Transverse colon (tissue), 4 donors: ENCODE measurements at places on chromosomes 4 and X. TPM values are rescaled to one million over a fixed set of nuclear protein-coding genes. Genes with fewer than 3 reads are reported as not detected.

Gene MAGEA1
- not detected for total RNA-seq

Gene POF1B
- total RNA-seq: 130 TPM

DNA sequence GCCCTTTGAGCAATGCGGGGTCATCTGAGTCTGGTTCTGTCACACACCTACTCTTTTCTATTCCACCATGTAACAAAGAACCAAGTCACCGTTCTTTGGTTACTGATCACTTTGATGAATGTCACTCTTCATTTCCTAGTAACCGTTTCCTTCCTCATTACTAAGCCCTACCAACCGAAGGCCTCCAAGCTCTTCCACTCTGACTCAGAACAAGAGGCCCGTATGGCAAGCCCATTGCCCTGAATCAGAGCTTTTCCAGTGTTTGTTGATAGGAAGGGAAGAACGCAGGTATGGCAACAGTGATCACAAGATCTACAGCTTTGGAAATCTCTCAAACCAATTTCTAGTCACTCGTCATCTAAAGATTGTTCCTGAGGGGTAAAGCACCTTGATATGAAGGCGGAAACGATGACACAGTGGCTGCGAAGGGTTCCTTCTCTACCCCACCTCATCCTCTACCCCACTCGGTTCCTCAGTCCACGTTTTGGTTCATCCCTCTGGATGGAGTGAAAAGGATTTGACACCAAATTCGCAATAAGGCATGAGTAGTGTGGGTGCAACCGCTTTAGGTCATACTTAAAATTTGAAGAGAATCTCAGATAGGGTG, 28.0 kb upstream of the CD40LG start:
- no peak for DNase-seq

DNA sequence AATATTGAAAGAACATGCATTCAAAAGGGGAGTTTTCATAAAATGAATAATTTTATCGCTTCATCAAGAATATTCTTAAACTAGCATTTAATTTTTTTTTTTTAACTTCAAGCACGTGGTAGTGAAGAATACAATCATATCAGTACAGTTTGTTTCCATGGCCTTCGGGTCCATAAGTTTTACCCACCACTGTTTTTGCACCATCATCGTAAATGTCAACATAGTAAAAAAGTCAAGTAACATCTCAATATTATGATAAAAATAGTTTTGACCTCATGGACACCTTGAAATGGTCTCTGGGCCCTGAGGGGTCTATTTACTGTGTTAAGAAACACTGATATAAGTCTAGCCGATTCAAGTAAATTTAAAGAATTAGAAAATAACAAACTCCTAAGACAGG, 80.2 kb downstream of the ANKRD17 start:
- DNase-seq: no peak

GRCh38 chr4:120331486-120332370, 265.1 kb upstream of the MAD2L1 start:
- no peak for DNase-seq

DNA sequence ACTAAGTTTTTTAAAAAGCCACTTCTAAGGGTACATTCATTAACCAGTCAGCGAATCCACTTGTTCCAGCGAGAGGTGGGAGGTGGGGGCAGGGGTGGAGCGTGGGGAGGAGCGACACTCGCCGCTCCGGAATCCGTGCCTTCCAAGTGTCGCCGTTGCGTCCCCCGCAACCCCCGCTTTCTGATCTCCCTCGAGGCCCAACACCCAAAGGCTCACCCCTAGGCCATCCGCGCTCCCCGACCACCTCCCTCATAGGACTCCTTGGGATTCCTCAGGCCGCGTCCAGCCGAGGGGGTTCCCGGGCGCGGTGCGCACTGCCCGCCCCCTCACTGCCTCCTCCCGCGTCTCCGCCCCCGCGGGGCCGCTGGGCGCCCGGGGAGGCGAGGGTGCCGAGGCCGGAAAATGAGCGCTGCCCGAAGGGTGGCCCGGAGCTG, 108.1 kb upstream of the STOX2 start:
- DNase-seq: peak; percentile 48

- no peak for DNase-seq
Observed at GRCh38 chr4:38681281-38681991, 17.4 kb downstream of the KLF3 start.

Gene MAGED4
- total RNA-seq: 0.68 TPM

Gene XPNPEP2
- 41.9 TPM for total RNA-seq

GRCh38 chrX:151724563-151725337, 8.9 kb downstream of the FATE1 start:
- no peak for DNase-seq

DNA sequence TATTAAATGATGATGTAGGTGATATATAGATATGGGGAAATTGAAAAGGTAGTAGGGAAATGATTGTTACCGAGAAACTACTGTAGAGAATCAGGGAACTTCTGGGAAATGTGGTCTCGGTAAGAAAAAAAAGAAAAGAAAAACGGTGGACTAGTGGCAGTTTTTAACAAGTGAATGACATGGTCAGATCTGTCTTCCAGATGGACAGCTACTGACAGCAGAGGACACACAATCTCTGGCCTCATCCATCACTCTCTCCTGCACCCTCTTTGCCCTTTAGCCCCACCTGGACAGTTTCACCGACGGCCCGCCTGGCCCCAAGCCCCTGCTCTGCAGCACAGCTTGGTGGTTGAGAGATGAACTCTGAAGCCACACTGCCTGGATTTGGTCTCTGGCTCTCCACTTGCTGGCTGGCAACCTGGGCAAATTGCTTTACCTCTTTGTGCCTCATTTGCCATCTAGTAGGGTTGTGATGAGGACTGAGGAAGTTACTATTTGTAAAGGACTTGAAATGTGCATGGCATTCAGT, 23.4 kb downstream of the RBM47 start:
- DNase-seq: no peak

GRCh38 chr4:57184378-57185029, 74.3 kb upstream of the IGFBP7 start:
- DNase-seq: no peak

Gene KLB
- total RNA-seq: 0.79 TPM

GRCh38 chrX:68934421-68934820, 105.6 kb downstream of the EFNB1 start:
- peak; percentile 14 for DNase-seq

GRCh38 chrX:132004728-132005127, 18.4 kb upstream of the STK26 start:
- no peak for DNase-seq

GRCh38 chrX:54116391-54116790, 66.7 kb downstream of the FAM120C start:
- no peak for DNase-seq

GRCh38 chrX:155069414-155069813, 1.5 kb downstream of the CMC4 start:
- no peak for DNase-seq
